Activated naive CD8-positive, alpha-beta T cell treated with anti-CD3 and anti-CD28 coated beads for 36 hours (primary cell): ENCODE measurements at places on chromosomes 4 and X.

DNA sequence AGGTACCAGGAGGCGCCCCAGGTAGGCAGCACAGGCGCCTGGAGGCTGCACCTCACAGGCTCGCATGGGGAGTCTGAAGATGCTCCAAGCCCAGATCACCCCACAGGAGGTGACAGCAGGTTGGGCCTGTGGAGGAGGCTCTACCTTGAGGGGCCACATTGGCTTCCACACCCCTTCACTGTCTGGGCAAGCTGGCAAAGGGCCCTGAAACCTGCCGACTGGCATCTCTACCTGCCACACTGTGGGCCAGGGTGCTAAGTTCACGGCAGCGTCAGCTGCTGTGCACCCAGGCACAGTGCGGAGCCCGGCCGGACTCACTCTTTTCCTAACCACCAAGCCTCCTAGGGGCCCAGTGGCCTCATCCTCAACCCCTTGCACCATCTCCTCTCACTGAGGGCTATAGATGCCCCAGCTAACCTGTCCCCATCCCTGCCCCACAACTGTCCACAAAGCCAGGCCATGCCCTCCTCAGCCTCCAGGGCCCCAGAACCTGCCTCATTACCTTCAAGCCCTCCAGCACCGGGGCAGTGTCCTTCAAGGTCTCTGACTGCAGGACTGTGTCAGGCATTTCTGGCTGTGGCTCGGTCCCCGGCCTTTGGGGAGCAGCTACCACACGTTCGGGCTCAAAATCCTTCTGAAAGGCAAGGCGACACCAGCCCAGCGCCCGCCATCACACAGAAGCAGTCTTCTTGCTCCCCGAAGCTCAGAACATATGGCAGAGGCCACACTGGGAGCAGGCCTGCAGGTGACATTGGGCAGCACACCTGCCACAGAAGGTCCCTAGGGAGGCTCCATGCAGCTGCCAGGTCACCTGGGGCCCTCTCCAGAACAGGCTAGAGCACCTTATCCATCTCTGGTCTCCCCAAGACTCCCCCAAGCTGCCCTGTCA is 28.8 kb downstream of the FGFR3 start:
- DNase-seq, result no peak

GRCh38 chr4:89303177-89303576 is 4.4 kb downstream of the GPRIN3 start:
- no peak for DNase-seq

DNA sequence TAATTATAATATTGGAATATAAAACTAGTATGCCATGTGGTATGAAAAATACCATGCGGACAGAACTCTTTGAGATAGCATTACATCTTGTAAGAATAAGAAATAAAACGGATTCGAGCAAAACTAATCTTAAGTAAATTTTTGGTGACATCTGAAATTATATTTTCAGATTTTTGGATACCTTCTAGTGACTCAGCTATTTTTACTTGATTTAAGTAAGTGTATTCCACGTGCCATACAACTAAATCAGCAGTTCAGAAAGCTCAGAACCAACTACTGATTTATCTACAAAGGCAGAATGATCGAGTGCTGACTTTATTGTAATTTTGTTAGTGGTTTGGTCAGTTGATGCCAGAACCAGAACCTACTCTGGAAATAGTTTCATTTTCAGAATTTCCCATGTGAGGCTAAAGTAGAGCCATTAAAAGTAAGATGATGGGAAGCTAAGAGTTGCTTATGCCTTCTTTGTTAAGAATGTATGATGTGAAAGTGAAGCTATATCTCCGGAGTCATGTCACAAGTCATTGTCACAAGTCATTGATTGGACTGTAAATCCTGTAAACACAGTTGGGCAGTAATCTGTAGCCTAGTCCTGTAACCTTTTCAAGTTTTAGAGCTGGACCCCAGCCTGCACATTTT is 4.0 kb downstream of the ING2 start:
- DNase-seq, result no peak

DNA sequence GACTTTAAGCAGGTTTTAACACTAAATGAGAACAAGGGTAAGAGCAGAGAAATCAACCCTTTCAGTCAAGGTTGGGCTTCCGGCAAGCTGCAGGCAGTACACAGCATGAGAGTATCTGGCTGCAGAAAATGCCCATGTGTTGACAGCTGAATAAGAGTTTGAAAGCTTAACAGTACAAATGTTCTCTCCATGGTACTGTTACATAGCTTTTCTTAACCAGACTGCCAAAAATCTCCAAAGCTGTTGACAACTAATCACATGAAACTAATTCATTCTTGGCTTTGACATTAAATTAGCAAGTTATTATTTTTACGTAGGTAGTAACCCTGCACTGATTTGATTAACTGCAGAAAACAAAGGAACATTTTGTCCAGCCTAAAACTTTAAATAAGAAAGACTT is 153.5 kb downstream of the SLC10A7 start:
- DNase-seq, result no peak

DNA sequence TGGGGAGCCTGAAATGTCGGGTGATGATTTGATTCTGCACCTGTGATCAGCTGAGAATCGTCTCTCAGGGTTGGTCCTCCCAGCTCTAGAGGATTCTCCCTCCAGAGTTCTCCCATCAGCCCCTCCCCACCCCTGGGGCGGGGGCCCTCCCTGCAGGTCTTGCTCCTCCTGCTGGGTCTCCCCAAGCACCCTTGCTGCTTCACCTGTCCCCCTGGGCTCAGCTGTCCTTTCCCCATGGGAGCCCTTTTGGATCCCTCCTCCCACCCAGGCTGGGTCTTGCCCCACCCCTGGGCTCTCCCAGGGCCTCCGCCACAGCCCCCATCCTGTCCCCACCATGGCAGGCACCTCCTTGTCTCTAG is 22.2 kb downstream of the PSAPL1 start:
- DNase-seq, result no peak

DNA sequence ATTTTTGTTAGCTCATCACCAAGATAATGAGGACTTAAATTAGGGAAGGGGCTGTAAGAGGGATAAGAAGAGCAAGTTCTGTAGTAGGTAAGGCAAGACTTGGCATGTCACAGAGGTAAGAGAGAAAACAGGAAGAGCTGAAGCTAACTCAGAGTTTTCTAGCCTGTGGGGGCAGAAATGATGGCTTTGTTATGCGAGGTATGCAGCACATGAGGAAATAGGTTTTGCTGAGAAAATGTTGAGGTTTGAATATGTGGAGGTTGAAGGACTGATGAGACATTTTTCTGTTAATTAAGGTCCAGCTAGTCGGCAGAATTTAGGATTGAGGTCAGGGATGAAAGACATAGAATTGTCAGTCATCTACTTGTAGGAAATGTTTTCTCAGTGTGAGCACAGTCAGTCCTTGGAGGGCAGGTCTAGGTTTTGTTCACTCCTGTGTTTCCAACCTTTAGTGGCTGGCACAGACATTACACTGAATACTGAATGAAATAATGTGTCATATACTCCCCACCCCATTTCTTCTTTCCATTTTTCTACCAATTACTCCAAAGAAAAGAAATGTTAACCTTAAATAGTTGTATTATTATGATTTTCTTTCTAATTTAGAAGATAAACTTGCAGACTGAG is 154.0 kb upstream of the AADAT start:
- no peak for DNase-seq

- DNase-seq, result peak; percentile 89
Observed at GRCh38 chrX:119468551-119469312, 488 bp downstream of the SLC25A5 start.

DNA sequence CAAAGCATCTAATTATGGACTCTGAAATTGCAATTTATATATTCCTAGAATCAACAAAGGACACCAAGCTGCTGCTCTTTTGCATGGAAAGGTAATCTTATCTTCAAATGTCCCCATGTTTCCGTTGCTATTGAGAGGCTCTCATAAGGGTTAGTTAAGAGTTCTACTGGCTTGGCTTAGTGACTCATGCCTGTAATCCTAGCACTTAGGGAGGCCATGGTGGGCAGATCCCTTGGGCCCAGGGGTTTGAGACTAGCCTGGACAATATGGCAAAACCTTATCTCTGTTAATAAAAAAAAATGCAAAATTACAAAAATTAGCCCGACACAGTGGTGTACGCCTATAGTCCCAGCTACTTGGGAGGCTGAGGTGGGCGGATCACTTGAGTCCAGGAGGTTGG is 93.4 kb upstream of the RAPGEF2 start:
- DNase-seq, result no peak

GRCh38 chr4:145484225-145484846 is 2.7 kb downstream of the SMAD1 start:
- DNase-seq, result no peak

DNA sequence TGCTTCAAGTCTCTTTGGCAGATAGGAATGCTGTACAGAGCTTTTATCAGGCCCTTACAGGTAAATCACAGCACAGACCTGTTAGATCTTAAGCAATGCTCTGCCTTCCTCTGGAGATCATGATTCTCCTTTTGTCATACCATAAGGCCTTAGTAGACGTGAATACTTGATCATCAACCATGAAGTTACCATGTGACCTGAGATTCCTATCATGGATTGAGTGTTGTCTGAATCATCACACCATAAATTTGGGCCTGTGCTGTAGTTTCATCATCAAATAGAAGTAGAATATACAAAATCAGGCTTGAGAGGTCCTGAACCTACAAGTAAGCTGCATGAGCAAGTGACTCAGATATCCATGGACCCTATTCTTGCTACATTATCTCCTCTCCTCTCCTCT is 466.8 kb upstream of the INTU start:
- DNase-seq, result no peak

DNA sequence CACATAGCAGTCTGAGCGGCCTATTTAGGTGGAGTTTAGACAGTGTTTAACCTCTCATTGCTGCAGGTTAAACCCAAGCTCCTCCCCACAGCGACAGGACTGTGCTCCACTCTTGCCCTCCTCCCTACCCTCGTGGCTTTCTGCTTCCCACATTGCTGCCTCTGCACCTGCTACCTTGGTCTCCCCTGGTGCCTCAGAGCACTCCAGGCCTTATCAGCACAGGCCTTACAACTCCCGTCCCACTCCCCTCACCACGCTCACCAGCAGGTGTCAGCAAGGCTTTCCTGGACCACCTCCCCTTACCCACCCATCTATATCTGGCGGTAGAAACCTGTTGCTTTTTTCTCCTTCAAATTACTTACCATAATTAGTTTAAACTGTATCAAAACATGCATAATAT is 18.6 kb downstream of the HELT start:
- no peak for DNase-seq

- DNase-seq, result no peak
Observed at GRCh38 chr4:70859066-70859465, 19.4 kb upstream of the GRSF1 start.

DNA sequence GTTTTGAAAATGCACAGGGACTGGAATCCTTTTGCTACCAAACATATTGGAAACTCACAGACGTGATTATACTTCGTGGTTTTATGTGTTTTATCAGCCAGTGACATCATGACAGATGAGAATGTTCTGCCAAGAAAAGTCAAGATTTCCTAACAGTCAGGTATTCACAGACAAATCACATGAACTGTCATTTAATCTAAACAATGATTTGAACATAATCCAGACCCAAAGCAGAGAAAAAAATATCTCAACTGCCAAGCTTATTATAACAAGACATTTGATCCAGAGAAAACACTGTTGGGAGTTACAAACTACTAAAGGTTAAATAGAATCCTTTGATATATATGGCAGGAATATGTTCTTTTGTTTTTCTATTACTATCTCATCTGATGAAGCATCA is 635.9 kb upstream of the FRG1 start:
- no peak for DNase-seq

GRCh38 chr4:87840149-87840548 is 7.4 kb downstream of the MEPE start:
- no peak for DNase-seq

DNA sequence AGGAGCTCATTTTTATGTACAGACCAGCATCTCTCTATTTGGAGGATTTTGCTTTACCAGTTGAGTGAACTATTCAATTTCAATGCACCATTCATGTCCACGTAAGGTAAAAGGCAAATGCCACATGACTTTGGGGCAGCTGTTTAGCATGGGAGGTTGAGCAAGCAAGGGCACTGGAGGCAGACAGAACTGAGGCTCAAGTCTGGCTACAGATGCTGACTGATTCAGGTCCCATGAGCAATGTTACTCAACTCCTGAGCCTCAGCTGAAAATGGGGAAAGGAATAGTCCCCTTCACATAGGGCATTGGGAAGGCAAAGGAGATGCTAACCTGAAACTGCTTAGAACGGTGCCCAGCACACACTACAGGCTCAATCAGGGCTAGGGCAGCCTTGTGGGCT is 93.0 kb upstream of the MTM1 start:
- no peak for DNase-seq

DNA sequence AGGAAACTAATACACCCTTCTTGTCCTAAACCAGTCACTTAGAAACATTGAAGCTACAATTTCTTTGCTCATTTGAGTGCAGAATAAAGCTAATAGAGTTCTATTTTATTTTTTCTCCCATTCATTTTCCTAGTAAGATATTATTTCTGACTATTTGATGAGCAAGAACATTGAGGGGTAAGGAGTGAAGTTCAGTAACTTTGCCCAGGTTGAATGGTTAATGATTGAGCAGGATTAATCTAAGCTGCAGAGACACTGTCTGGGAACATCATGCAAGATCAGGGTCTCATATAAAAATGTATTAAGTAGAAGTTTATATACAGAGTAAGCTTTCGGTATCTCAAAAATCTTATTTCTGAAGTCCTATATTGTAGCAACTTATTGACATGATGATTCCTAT is 102.4 kb upstream of the LIMCH1 start:
- no peak for DNase-seq

DNA sequence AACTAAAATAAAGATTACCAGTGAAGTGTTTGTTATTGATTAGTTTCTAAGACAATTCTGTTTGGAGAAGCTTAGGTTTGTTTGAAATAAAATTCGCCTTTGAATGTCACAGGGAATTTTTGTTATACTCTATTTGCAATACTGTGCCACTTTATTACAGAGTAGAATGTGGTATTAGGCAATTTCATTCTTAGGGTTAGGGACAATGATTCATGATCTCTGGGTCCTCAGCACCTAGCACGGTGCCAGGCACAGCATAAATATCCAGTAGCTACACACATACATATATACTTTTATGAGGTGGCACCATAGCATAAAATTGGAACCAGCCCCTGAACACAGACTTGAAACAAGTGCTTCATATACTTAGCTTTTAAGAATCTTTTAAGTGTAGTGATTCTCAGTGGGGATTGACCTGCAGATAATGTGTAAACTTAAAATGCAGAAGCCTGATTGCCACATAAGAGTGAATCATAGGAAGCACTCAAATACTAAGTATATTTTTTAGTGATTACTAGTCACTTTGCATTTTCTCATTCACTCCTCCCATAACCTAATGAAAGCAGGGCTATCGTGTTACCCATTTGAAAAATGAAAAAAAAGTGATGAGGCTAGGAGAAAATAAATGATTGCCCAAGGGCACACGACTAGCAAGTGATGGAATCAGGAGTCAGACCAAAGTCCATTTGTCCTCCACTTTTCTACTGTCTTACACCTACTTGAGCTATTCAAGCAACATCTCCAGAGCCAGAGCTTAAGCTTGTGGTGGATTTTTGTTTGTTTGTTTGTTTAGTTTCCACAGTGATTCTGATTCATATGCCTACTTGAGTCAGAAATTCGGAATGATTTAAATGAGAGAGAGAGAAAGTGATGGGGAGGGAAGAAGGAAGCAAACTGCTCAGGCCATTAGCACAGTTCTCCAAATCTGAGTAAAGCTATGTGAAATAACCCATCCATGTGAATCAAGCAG is 366.0 kb upstream of the FGF13 start:
- DNase-seq, result no peak

- DNase-seq, result no peak
Observed at GRCh38 chr4:133474501-133474900, 325.4 kb downstream of the PCDH10 start.

- DNase-seq, result no peak
Observed at GRCh38 chr4:117793845-117794480, 240.3 kb upstream of the NDST3 start.

GRCh38 chr4:181140037-181140603 is 1103.1 kb upstream of the TENM3 start:
- DNase-seq, result no peak

GRCh38 chr4:89788206-89789072 is 48.5 kb downstream of the SNCA start:
- DNase-seq, result no peak
